OCI-M1 (cell line): ENCODE measurements at places on chromosomes 11 and 22.

DNA sequence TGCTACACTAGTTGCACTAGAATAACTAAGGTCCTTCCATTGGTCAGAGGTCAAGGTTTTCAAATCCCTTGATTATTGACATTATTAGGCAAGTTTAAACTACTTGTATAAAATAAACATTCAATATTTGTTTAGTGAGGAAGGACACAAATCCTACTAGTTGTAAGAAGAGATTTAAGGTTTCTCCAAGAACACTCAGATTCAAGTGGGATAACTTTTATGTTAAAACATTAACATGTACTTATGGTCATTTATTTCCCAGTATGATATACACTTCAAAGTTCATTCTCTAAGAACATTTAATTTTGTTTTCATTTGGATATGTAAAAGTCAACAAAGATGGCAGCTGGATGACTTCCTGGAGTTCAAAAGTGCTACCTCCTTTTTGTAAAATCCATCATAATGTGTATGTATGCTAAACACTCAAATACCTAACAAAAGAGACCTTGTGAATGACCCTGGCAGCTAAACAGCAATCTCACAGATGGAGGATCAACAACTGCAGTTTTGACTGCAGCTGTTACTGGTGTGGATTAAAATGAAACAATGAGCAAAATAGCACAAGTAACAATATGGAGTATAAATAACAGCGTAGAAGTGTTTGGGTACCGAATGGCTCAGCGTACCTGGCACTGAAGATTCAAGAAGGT, 1.5 kb downstream of the CCDC90B start:
- peak; percentile 71 for DNase-seq

DNA sequence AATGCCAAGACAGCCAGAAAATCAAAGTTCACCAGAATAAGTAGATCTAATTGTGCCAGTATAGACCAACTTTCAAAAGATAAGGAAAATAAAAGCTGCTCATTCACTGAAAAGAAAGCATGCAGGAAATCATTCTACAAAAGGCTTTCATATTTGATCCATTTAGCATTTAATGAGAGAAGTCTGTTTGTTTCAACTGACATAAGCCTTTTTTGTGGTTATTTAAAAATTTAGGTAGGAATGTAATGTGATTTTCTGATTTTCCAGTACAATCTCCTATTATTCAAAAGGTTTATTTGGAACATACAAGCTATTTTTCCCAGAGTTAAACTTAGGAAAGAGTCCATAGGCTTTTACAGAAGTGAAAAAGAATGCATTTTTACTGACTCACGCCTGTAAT, 92.7 kb downstream of the SBF2 start:
- DNase-seq = no peak

DNA sequence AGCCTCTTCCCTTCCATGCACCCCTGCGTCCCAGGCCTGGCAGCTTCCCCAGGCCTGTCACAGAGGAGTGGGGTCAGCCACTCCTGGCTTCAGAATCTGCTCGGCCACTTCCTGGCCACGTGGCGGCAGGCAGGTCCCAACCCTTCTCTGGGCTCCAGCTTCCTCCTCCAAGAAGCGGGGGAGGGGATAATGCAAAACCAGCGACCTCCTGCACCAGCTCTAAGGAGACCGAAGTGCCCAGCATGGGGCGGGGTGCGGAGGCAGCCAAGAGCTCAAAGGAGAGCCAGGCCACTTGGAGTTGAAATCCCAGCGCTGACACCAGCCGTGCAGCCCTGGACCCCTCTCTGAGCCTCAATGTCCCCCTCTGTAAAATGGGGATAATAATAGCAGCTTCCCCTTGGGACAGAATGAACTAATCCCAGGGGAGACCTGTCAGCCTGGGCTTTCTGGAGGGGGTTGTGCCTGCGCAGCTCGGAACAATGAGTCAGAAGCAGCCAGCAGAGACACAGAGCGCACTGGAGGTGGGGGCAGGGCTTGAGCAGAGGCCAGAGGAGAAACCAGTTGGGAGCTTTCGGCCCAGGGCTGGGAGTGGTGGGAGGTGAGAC, 22.8 kb upstream of the PICK1 start:
- DNase-seq = peak; percentile 75

GRCh38 chr11:80700386-80700785, 1259.6 kb upstream of the TENM4 start:
- no peak for DNase-seq

- no peak for DNase-seq
These were observed 38.1 kb upstream of the POU2AF1 start for GRCh38 chr11:111417011-111417765.

DNA sequence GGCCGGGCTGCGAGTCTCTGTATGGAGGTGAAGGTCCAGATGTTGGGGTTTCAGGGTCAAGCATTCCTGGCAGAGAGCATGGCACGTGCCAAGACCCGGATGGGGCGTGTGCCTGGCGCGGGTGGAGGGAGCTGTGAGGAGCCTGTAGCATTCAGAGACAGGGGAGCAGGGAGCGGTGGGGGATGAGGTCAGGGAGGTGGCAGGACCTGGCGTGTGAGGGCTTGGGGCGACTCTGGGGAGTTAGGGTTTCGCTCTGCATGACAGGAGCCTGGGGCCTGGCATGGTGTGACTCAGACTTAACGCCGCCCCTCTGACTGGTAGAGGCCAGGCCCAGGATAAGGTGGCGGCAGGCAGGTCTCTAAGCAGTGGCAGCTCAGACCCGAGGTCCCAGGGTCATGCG, 103.0 kb downstream of the KCNQ1 start:
- DNase-seq = no peak

- DNase-seq = no peak
These were observed 355.9 kb upstream of the RAG2 start for GRCh38 chr11:36953976-36954375.

GRCh38 chr22:17243524-17243923, 24.3 kb upstream of the ADA2 start:
- peak; percentile 22 for DNase-seq

GRCh38 chr11:60769273-60769672, 12.6 kb downstream of the MS4A15 start:
- DNase-seq = no peak

- no peak for DNase-seq
These were observed 171.4 kb upstream of the CTSC start for GRCh38 chr11:88508759-88509581.

- no peak for DNase-seq
These were observed 824.5 kb upstream of the RAG2 start for GRCh38 chr11:37422511-37422910.

DNA sequence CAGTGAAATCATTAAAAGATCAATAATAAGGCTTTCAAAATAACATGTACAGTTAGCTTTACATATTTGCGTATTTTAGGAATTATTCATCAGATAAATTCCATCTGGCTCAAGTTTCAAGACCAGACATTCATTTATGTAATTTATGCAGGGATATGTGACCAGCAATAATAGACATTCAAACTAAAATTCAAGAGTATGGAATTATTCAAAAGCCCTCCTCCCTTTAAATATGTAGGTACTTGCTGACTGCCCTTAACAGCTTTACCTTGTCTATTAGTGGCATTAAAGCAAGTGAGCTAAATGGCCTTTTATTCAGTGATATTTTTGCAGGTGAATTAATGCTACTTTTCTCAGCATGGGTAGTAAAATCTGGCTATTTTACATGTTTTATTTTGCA, 126.1 kb downstream of the LRRC4C start:
- no peak for DNase-seq

- peak; percentile 67 for DNase-seq
These were observed 192.7 kb downstream of the NAV2 start for GRCh38 chr11:19905280-19905853.

- DNase-seq = no peak
These were observed 940 bp upstream of the C11orf91 start for GRCh38 chr11:33701302-33702230.
